ENCODE measurements at places on chromosomes 4 and X.

- no peak for DNase-seq
These were observed at the start of gene GPR173 for GRCh38 chrX:53048169-53049126. TSS of gene GPR173 (plus strand) at chrX:53048789. CDS start at chrX:53076622, 27,833 bp downstream.

DNA sequence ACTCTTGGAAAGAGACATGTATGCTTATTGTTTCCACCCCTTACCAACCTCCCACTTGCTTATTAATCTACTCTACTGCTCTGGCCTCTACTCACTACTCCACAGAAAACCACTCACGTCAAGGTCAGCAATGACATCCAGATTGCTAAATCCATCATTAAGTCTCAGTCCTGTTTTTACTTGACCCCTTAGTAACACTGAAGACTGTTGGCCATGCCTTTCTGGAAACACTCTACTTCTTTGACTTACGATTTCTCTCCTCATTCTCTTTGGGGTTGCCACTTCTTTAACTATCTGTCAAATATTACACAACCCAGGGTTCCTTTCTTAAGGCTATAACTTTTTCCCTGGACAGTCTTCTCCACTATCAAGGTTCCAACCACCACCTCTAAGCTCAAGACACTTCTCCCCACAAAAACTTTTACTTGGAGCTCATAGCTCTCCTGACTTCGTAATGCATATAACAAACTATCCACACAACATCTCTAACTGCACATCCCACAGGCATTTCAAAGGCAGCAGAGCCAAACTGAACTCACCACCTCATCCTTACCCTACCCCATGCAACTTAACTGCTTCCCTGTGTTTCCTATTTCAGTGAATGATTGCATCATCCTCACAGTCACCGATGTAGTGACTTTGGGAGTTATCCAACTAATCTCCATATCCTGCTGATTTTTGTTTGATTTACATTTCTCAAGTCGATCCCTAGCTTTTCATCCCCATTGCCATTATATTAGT is 15.8 kb upstream of the MAGEA4 start:
- DNase-seq, result no peak

GRCh38 chr4:144674711-144675110 is 28.8 kb downstream of the HHIP start:
- no peak for DNase-seq

DNA sequence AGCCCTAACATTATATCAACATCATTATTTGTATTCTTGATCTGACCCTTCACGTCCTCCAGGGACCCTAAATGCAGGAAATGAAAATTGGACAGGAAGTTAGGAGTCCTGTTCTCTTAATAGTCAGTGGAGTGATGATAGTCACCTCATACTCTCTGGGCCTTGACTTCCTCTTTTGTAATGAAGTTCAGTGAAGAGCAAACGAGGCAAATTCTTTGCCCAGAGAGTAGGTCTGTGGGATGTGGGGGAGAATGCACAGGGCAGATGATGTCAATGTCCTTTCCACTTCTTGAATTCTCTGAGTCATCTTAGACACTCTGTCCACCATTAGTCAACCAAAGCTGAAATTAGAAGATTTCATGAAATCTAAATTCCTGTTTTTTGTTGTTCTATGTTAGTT is 17.1 kb upstream of the GPRIN3 start:
- DNase-seq, result no peak

DNA sequence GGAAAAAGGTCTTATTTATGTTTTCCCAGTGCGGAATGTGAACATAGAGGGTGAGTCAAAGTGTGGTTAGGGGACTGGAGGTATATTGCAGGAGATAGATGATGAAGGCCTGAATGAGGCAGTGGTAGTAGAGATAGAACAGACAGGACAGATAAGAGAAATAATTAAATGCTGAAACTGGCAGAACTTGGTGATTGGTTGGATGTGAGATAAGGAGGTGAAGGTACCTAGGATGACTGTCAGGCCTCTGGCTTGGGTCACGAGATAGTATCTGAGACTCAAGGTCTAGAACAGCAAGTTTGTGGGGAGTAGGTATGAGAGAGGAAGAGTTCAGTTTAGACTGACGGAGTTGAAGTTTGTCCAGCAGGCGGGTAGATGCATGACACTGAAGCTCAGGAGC is 3.5 kb downstream of the MND1 start:
- DNase-seq, result no peak

DNA sequence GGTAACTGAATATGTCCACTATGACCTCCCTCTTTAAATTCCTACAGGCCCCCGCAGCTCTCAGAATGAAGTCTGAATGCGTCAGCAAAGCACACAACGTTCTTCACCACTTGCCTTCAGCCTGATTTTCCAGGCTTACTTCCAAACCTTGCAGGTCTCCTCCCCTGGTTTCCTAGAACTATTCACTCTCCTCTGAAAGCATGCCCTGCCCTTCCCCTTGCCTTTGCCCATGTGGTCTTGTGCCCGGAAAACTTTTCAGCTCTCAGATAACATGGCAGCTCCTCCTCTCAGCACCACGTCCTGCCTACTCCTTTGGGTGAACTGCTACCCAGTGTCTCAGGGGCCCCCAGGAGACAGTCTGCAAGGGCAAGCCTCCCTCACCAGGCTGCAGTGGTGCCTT is 268.5 kb upstream of the LDB2 start:
- DNase-seq, result no peak

GRCh38 chrX:98350940-98351339 is 1467.2 kb downstream of the RPA4 start:
- DNase-seq, result no peak

GRCh38 chrX:32289356-32289755 is 922.0 kb downstream of the DMD start:
- no peak for DNase-seq

GRCh38 chr4:187364851-187365250 is 630.7 kb upstream of the ZFP42 start:
- DNase-seq, result no peak

GRCh38 chrX:14124562-14124961 is 94.9 kb upstream of the GEMIN8 start:
- no peak for DNase-seq

- DNase-seq, result no peak
These were observed 91.7 kb downstream of the PPP1R2C start for GRCh38 chrX:42686296-42686695.

DNA sequence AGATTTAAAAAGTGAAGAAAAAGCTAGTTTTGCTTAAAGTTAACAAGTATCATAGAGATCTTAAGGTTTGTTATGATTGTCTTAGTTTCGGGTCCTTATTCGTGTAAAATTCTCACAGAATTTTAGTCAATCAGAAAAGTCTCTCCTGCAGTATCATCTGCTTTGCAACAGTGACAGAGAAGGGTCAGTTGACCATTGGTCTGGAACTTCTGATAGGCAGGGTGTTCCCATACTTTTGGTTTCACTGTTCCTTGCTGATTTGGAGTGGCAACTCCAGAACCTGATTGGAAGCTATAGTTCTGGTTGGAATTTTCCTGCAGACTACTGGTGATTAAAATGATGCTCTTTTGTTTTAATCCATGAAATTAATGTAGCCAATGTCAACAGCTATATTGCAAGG is 1.8 kb downstream of the IL15 start:
- no peak for DNase-seq

GRCh38 chr4:90118527-90119195 is 8.5 kb upstream of the CCSER1 start:
- no peak for DNase-seq

- no peak for DNase-seq
These were observed 977 bp upstream of the RBBP7 start for GRCh38 chrX:16870862-16871815.

- DNase-seq, result no peak
These were observed 10.7 kb downstream of the USP9X start for GRCh38 chrX:41095908-41096307.

- peak; percentile 22 for DNase-seq
These were observed 915 bp upstream of the RAB33B start for GRCh38 chr4:139453041-139453370.

DNA sequence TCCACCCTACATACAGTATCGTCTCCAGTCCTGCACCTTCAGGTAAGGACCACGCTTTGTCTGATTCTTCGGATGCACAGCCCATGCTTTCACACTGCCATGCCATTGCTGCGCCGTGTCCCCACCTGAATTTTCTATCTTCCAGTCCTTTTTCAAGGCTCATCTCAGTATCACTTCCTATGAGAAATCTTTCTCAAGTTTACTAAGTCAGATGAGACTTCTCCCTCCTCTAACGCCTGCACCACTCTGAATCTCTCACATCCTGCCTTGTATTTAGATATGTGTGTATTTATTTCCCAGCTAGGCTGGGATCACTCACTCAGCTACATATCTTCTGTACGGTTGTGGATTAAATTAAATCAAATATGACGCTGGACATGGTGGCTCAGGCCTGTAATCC is 116.8 kb downstream of the SMIM20 start:
- no peak for DNase-seq

- DNase-seq, result no peak
These were observed 32.9 kb downstream of the USP9X start for GRCh38 chrX:41118156-41118555.

DNA sequence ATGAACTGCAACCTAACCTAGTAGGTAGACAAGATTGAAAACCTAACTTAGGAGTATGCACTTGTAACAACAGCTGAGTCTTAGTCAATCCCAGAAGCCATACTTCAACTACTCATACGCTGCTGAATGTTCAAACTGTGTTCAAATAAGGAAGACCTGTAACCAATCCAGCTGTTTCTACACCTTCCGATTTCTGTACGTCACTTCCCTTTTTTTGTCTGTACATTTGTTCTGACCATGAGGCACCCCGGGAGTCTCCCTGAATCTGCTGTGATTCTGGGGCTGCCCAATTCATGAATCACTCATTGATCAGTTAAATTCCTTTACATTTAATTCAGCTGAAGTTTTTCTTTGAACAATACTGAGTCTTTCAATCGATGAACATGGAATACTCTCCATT is 89.5 kb downstream of the BMP3 start:
- no peak for DNase-seq

- DNase-seq, result no peak
These were observed 271.6 kb upstream of the ARSJ start for GRCh38 chr4:114251020-114251419.

DNA sequence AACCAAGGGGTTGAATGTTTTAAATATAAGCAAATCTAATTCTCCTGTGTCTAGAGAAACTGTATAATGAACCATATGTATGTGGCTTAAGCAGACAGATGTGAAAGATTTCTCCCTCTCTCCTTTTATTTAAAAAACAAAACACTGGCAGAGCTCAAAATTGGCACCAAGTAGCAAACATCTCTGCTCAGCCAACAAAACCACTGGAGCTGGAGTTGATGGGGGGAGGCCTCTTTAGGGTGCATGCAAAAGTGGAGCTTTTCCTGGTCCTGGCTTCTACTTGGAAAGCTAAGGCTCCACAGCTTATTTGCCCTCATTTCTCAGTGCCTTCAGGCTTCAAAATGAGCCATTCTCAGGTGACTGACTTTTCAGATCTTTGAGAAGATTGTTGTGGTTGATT is 95.6 kb downstream of the REPS2 start:
- no peak for DNase-seq

- no peak for DNase-seq
These were observed 4.9 kb downstream of the SMR3A start for GRCh38 chr4:70365479-70365878.

GRCh38 chr4:89661173-89661899 is 175.6 kb downstream of the SNCA start:
- no peak for DNase-seq

GRCh38 chrX:155857561-155857960 is 23.6 kb upstream of the VAMP7 start:
- no peak for DNase-seq

- DNase-seq, result no peak
These were observed 38.9 kb upstream of the RBPJ start for GRCh38 chr4:26281881-26282280.

DNA sequence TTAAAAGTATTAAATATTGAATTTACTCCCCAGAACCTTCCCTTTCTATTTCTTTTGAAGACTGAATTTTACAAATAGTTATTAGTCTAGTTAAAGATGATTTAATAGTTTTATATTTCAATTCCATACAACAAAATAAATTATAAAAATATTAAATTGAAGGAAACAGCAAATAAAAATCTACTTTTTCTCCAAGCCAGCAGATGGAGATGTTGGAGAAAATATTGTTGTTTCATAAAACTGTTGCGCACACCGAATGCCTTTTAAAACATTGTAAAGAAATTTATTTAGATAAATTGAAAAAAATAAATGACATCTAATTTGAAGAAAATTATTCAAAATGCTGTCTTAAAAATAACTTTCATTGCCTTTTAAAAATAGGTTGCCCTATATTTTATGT is 5.5 kb downstream of the GRIA2 start:
- no peak for DNase-seq

GRCh38 chrX:123267220-123267619 is 83.1 kb downstream of the GRIA3 start:
- no peak for DNase-seq

DNA sequence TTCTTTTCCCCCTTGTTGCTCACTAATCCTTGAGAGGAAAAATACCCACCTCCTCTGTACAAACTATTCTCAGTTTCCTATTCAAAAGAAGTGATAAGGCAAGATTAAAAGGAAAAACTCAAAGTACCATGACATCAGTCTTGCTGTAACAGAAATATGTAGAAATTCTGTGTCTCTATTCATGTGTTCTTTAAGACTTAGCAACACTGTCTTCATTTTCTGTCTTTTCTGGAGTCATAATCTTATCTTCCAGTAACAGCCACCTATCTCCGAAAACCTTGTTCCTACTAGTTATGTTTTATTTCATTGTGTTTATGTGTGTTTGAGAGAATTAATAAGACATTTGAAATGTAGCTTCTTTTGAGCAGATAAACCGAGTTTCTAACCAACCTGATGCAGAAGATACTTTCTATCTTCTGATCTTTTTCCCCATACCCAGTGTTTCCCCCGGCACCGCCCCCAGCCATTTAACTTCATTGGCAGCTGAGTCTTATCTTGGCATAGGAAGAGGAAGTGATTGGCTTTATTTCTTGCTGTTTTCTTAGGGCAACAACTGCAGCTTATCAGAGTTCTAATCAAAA is 8.0 kb downstream of the FAM241A start:
- DNase-seq, result no peak

GRCh38 chr4:3462790-3463415 is at the start of gene DOK7:
TSS of gene DOK7 (plus strand) at chr4:3463306. CDS start at chr4:3463376, 70 bp downstream.
- no peak for DNase-seq

DNA sequence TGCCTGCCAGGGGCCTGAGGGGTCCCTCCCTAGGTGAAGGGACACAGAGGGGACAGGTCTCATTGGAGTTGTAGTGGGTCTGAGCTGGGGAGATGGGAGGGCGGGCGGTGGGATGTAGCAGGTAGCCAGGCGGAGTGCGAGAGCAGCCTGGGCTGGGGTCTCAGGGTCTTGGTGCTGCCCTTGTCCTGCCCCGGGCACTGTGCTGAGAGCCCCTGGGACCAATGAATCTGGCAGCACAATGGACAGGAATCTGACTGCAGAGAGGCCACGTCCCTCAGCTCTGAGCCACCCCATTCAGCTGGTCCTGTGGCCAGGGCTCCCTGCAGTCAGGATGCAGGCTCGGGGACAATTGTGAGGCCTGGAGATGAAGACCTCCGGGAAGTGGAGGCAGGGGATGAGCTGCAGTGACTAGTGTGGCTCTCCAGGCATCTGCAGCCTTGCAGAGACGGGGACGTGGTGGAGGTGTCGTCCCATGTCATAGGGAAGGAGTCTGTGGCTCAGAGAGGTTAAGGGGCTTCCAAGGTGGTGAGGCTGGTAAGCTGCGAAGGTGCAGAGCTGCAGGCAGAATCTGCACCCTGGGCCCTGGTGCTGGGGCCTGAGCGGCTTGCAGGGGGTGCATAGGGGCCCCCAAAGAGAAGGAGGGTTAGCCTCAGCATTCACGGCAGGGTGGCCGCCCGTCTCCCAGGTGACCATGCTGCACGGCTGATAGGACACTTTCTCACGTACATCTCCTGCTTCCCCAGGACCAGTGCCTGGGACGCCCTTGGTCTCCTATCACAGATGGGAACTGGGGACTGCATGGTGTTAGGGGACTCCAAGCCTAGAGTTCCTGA is 20.6 kb downstream of the NSG1 start:
- no peak for DNase-seq
